ENCODE measurements at places on chromosomes 11 and 22.

DNA sequence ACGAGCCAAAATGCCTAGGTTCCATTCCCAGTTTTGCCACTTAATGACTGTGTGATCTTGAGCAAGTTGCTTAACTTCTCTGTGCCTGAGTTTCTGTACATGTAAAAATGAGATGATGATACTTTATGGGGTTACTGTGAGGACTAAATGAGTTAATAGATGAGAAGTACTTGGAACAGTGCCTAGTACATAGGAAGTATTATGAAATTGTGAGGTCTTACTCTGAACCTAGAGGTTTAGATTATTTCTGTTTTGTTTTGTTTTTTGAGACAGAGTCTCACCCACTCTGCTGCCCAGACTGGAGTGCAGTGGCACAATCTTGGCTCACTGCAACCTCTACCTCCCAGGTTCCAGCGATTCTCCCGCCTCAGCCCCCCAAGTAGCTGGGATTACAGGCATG lies 227.0 kb upstream of the POU2AF2 start:
- DNase-seq = no peak

DNA sequence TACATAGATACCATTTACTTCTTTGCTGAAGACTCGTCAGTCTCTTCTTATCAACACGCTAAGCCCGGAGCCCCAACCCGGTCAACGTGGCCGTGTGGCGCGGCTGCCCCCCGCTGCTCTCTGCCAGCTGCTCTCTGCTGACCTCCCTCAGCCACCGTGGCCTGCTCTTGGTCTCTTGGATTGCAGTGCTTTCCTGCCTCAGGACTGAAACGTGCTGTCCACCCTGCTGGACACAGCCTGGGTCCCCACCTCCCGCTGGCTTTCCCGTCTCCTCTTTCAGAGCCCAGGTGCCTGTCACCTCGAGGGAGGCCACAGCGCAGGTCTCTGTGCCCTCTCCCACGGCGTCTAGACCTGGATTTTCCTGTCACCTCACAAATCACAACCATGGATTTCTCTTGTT lies 388.1 kb upstream of the B3GAT1 start:
- no peak for DNase-seq

DNA sequence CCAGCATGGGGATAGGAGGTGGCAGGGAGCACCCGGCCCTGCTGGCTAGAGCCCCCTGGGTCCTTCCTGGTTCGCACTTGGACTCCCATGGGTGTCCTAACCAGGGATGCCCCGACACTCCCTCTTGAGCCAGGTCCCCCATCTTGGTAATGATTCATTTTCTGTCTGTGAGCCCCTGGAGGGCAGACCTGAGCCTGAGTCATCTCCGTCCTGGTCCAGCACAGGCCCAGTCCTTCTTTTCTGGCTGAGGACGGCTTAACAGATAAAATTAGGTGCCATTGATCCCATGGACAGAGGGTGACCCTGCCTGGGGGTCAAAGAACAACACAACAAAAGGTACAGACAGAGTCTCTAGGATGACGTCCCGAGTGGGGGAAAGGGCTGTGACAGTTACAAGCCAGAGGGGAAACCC lies 3.5 kb downstream of the RHOD start:
- DNase-seq = peak; percentile 48

DNA sequence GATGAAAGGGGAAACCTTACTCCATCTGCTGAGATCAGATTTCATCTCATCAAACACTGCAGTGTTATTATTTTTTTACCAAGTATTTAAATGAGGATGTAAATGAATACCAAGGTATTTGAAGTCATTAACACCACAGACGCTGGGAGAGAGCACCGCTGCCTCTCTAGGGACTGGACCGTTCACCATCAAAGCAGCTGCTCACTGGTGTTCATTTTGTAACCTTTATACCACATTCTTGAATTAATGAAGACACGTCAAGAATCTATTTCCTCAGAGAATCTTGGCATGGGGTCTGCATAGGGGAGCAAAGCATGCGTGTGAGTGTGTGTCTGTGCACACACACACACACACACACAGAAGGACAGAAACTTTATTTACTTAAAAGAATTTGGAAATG lies 15.6 kb downstream of the SIAE start:
- no peak for DNase-seq

GRCh38 chr22:45202333-45203149 lies 38.2 kb downstream of the KIAA0930 start:
- DNase-seq = no peak

- DNase-seq = no peak
These were observed 5.4 kb upstream of the MTMR3 start for GRCh38 chr22:29877620-29878019.

GRCh38 chr11:32312865-32313403 lies 122.4 kb downstream of the WT1 start:
- DNase-seq = peak; percentile 83

- peak; percentile 88 for DNase-seq
These were observed at the start of the genes NUDT22 and TRPT1 for GRCh38 chr11:64225608-64226506. NUDT22 (plus strand) TSS chr11:64226274; CDS start chr11:64226653, 379 bp downstream. TRPT1 (minus strand) TSS chr11:64226186; CDS start chr11:64225860, 326 bp downstream.

GRCh38 chr11:5362017-5362625 lies 10.8 kb downstream of the OR51B6 start:
- DNase-seq = no peak

DNA sequence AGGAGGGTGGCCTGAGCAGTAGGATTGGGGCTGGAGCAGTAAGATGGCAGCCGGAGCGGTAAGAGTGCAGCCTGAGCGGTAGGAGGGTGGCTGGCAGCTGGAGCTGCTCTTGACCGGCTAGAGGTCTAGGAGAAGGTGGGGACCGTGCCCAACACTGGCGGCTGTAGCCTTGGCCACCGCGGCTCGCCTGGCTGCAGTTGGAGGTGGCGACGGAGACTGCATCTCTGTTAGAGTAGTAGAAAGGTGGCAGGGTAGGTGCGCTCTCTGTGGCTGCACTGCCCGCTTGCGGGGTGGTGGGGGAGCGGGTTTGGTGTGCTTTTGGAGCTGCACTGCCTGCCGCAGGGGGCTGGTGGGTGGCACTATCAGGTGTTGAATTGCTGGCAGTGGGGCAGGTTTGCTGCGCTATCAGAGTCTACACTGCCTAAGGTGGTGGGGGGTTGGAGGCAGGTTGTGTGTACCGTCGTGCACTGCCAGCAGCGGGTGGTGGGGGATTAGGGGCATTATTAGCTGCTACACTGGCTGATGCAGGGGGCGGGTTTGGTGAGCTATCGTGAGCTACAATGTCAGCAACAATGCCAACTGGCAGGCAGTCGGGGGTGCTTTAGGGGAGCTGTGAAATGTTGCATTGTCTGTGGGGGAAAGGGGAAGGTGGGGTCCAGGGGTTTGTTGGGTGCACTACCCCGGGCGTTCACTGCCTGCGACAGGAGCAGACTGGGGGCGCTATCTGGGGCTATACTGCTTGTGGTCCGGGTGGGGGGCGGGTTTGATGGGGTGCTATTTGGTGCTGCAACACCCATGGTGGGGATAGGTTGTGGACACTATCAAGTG lies 4461.3 kb upstream of the OR11H1 start:
- DNase-seq = no peak

- DNase-seq = no peak
These were observed 79.3 kb upstream of the SORL1 start for GRCh38 chr11:121372671-121373429.

- DNase-seq = no peak
These were observed 51.7 kb downstream of the MCM5 start for GRCh38 chr22:35451592-35451991.

- DNase-seq = no peak
These were observed 20.6 kb upstream of the TMEM45B start for GRCh38 chr11:129795089-129795488.

GRCh38 chr11:17252704-17253103 lies 23.8 kb upstream of the NUCB2 start:
- DNase-seq = no peak

DNA sequence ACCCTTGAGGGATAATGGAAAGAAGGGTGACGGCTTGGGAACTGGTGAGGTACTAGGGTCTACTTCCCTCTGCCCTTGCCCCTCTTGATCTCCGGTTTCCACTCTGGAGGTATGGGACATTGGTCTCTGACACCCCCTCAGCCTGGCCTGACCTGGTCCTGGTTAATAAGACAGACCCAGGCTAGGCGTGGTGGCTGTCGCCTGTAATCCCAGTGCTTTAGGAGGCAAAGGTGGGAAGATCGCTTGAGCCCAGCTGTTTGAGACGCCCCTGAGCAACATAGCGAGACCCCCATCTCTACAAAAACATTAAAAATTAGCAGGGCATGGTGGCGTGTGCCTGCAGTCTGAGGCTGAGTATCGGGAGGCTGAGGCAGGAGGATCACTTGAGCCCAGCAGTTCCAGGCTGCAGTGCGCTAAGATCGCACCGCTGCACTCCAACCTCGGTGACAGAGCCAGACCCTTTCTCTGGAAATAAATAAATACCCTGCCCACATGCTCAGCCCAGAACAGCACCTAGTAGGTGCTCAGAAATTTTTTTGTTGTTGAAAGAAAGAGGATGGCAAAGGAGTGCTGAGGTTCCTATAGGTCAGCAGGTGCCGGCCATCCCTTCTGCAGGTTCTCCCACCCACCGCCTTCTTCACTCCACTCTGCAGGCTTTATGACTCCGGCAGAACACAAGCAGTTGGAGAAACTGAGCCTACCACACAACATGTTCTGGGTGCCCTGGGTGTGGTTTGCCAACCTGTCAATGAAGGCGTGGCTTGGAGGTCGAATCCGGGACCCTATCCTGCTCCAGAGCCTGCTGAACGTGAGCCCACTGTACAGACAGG lies 6.3 kb downstream of the BEST1 start:
- DNase-seq = no peak

DNA sequence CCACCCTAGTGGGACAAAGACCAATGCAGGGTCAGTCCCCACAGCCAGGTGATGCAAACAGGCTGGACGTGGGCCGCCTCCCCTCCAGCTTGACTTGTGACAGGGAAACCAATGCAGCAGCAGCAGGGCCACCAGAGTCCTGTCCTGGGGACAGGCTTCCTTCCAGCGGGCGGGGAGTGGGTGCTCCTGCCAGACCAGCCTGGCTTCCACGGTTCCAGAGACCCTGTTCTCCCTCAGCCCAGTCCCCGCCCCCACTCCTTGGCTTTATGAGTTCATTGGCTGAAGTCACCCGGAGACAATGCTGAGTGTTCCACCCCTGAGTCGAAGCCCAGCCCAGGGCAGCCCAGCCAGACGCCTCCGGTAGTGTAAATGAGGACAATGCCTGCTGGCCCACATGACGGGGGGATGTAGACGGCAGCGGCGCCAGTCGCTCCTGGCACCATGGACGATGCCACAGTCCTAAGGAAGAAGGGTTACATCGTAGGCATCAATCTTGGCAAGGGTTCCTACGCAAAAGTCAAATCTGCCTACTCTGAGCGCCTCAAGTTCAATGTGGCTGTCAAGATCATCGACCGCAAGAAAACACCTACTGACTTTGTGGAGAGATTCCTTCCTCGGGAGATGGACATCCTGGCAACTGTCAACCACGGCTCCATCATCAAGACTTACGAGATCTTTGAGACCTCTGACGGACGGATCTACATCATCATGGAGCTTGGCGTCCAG lies at the start of gene TSSK2:
TSS of gene TSSK2 (plus strand) at position 350 of the 726 bp plus-strand sequence. CDS start at position 442, 92 bp downstream.
- no peak for DNase-seq

GRCh38 chr22:47002692-47003091 lies 240.2 kb downstream of the TBC1D22A start:
- DNase-seq = no peak

GRCh38 chr22:42938976-42939375 lies 76.0 kb downstream of the PACSIN2 start:
- DNase-seq = no peak

- peak; percentile 31 for DNase-seq
These were observed 546.8 kb downstream of the ETS1 start for GRCh38 chr11:128040603-128041002.

- no peak for DNase-seq
These were observed 7.6 kb upstream of the CHKA start for GRCh38 chr11:68128682-68129327.

GRCh38 chr22:37973271-37974170 lies 10.8 kb downstream of the SOX10 start:
- DNase-seq = no peak

DNA sequence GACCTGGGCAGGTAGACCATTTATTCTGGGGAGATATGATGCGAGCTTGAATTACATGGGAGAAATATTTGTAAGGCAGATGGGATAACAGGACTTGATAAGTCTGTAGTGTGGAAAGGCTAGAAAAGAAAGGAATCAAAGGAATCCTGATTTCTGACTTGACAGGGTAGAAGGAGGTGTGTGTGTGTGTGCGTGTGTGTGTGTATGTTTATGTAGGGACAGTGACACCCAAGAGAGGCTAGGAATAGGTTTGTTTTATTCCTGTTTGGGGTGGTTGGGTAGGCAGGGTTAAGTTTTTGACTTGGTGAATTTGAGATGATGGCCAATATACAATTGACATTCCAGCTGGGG lies 390 bp upstream of the HTATIP2 start:
- peak; percentile 5 for DNase-seq

GRCh38 chr11:12664385-12664784 lies 9.8 kb upstream of the TEAD1 start:
- DNase-seq = no peak

DNA sequence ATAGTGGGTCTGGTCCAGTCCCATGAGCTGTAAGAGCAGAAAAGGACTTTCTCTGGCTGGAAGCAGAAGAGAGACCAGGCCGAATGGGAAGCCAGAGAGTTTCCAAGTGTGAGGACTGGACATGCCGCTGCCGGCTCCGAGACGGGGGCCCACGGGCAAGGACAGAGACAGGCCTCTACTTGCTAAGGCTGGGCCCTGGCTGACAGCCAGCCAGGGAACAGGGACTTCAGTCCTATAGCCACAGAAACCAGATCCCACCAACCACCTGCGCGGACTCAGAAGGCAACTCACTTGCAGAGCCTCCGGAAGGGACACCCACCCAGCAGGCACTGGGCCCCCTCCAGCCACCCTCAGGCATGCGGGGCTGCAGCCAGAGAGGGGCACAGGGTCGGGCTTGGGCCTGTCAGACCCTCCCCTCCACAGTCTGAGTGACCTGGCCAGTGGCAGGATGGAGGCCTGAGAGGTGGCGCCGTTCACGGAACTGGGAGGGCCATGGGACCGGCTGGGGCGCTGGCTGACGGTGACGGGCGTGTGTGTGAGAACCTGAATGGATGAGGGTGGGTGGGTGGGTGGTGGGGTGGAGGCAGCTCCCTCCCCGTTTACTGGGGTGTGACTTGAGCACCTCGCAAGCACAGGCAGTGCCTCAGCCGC lies 47.8 kb upstream of the A4GALT start:
- no peak for DNase-seq

GRCh38 chr11:67581469-67581868 lies 2.1 kb upstream of the GSTP1 start:
- no peak for DNase-seq

DNA sequence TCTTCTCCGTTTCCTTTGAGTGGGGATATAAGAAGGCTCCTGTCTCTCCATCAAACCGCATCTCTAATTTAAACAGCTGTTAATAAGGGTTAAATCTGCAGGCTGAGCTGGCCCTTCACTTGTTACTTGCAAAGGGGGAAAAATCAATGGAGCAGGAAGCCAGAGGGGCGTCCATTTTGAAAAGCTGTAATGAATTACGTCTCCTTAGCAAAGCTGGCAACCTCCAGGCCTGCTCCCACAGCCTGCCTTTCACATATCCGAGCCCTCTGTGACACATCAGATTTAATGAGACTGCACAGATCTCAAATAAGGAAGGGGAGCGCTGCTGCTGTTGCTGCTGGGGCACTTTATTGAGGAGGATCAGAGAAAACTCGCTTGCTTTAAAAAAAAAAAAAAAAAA lies 320.8 kb downstream of the BLID start:
- no peak for DNase-seq
